ENCODE measurements at places on chromosomes 3 and 15.

GRCh38 chr3:72231439-72232196, 446.7 kb upstream of the PROK2 start:
- peaks cover 2% of the 10 kb centered on the region for H3K36me3 ChIP-seq
- no peak overlapping the region for H3K27ac ChIP-seq
- H3K4me1 ChIP-seq: peaks cover 5% of the 10 kb centered on the region
- H3K27me3 ChIP-seq: peaks cover 8% of the 10 kb centered on the region

GRCh38 chr3:112681822-112682325, 40.9 kb upstream of the CCDC80 start:
- H3K4me1 ChIP-seq: peaks cover 17% of the 10 kb centered on the region
- peaks cover 5% of the 10 kb centered on the region for H3K27me3 ChIP-seq
- DNase-seq: no peak
- H3K36me3 ChIP-seq: no peaks in the 10 kb centered on the region
- no peak overlapping the region for H3K4me3 ChIP-seq

GRCh38 chr15:66103293-66103590, 150.3 kb downstream of the MEGF11 start:
- peaks cover 2% of the 10 kb centered on the region for H3K27me3 ChIP-seq

DNA sequence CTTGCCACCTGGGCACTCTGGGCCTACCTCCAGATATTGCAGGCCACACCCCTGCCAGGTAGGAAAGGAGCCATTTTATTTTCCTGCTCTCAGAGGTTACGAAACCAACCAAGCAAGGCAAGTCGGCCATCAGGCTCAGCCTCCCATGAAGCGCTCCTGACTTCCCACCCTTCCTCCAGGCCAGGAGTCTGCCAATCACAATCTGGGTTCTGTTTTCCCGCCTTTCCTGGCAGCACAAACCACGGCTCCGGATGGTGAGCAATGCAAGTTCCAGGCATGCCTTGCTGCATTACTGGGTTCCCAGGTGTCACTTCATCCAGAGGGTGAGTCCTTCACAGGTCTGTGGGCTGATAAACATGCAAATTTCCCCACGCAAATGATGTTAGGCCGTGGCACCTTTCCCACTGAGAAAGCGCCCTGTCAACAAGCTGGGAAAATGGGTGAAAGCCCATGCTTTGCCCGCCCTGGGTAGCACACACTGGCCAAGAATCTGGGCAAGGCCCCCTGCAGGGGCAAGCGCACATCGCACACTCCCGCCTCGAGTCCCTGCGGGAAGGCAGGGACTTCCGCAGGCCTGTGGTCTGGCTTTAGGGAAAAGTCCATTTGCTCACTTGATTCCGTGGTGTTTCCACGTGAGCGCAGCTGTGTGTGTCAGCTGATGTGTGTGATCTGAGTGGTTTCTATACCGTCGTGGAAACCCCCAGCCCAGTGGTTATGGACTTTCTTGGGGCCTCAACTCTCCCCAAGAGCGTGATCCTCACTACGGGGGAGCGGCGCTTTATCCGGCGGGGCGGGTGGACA, 61.6 kb upstream of the RYK start:
- H3K27me3 ChIP-seq: peaks cover 41% of the 10 kb centered on the region
- no peak overlapping the region for H3K4me3 ChIP-seq
- DNase-seq: no peak
- no peaks in the 10 kb centered on the region for H3K36me3 ChIP-seq

DNA sequence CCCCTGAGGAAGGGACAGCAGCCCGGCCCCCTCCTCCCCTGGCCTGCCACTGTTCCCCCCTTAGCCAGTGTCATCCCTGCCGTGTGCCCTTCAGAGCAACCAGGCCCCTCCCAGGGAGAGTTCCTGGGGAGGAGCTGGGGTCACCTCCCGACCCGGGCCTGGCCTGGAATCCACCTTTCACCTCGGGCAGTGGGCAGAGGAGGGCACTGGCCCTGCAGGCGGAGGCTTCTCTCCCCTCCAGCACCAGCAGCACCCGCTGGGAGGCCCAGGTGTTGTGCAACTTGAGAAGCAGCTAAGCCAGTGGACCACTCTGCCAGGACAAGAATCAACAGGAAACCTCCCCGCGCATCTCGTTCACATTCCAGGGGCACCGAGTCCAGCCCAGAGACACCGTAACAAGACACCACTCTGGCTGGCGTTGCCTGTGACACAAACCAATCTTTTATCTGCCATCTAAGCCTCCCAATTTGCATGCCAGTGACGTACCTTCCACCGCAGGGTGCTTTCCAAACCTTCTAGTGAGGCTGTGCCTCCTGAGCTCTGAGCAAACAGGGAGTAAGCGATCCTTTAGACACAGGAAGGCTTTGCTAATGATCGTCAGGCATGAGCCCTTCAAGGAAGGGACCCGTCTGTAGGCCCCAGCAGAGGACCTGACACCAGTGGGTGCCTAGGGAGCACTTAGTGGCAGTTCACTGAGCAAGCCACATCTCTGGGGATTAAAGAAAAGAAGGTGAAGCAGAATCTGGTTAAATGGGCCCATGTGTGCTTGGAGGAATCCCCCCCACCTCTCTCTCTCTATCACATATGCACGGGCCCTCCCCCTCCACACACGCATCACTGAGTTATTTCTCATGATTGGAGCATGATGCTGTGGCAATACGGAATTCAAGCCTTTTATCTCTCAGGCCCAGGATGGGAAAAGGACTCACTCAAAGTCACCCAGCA, 98.9 kb upstream of the TLE3 start:
- H3K27ac ChIP-seq: no peak overlapping the region
- no peaks in the 10 kb centered on the region for H3K4me1 ChIP-seq
- no peak overlapping the region for H3K4me3 ChIP-seq
- no peaks in the 10 kb centered on the region for H3K36me3 ChIP-seq
- H3K27me3 ChIP-seq: peaks cover 7% of the 10 kb centered on the region

- peaks cover 26% of the 10 kb centered on the region for H3K4me1 ChIP-seq
- H3K36me3 ChIP-seq: no peaks in the 10 kb centered on the region
- no peak overlapping the region for H3K4me3 ChIP-seq
- no peak for DNase-seq
- no peaks in the 10 kb centered on the region for H3K27me3 ChIP-seq
These were observed 98.2 kb upstream of the CHD2 start for GRCh38 chr15:92801774-92802464.

GRCh38 chr3:123980539-123980938, 11.4 kb downstream of the ROPN1 start:
- no peak for DNase-seq
- H3K4me1 ChIP-seq: no peaks in the 10 kb centered on the region
- H3K27me3 ChIP-seq: peaks cover 33% of the 10 kb centered on the region
- H3K4me3 ChIP-seq: no peak overlapping the region

GRCh38 chr3:183563536-183563874, 8.0 kb upstream of the KLHL6 start:
- H3K36me3 ChIP-seq: no peaks in the 10 kb centered on the region
- DNase-seq: no peak
- H3K27me3 ChIP-seq: no peaks in the 10 kb centered on the region
- H3K27ac ChIP-seq: no peak overlapping the region

- peaks cover 62% of the 10 kb centered on the region for H3K4me1 ChIP-seq
- no peak overlapping the region for H3K4me3 ChIP-seq
- no peak for DNase-seq
- peaks cover 45% of the 10 kb centered on the region for H3K36me3 ChIP-seq
- peak overlapping the region; percentile 34 for H3K27ac ChIP-seq
These were observed 7.4 kb downstream of the MESD start for GRCh38 chr15:80982205-80982604.

- H3K27me3 ChIP-seq: peaks cover 6% of the 10 kb centered on the region
- H3K4me1 ChIP-seq: peaks cover 2% of the 10 kb centered on the region
- no peaks in the 10 kb centered on the region for H3K36me3 ChIP-seq
- no peak overlapping the region for H3K4me3 ChIP-seq
- H3K27ac ChIP-seq: no peak overlapping the region
These were observed 1.4 kb upstream of the STRA6 start for GRCh38 chr15:74203914-74204431.

GRCh38 chr3:133830071-133830470, 24.5 kb downstream of the SRPRB start:
- DNase-seq: no peak
- H3K4me1 ChIP-seq: no peaks in the 10 kb centered on the region
- H3K36me3 ChIP-seq: peaks cover 12% of the 10 kb centered on the region
- no peak overlapping the region for H3K4me3 ChIP-seq
- peaks cover 2% of the 10 kb centered on the region for H3K27me3 ChIP-seq

- H3K27ac ChIP-seq: no peak overlapping the region
- no peaks in the 10 kb centered on the region for H3K27me3 ChIP-seq
- H3K4me3 ChIP-seq: no peak overlapping the region
- peaks cover 3% of the 10 kb centered on the region for H3K36me3 ChIP-seq
- H3K4me1 ChIP-seq: no peaks in the 10 kb centered on the region
These were observed 26.7 kb upstream of the MCF2L2 start for GRCh38 chr3:183455089-183455488.

DNA sequence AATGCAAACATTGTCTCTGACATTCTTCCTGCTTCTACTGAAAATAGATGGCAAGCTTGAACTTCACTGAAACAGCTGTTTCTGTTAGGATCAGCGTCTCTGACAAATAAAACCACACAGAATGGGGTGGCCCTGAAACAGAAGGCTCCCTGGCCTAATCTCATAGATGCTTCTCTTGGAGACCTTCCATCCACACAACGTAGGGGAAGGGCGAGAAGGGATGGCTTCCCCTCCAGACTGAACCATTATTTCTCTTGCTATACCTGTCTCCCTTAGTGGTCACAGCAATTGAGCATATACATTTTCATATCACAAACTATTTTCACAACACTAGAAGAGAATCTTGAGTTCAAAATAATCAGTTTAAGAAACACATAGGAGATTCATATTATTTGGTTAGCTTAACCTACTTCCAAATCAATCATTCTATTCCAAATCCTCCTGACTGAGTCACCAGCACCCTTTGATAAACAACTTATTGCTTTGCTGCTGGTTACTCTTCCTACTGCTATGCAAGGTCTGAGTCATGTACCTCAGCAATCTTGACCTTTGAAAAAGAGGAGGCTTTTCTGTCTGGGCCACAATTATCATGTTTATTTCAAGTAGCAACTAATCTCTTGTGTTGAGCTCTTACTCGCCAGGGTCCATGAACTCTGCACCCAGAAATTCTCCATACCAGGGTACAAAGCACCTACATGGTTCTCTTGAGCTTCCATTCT, 45.5 kb downstream of the CBLB start:
- peaks cover 84% of the 10 kb centered on the region for H3K4me1 ChIP-seq
- peaks cover 76% of the 10 kb centered on the region for H3K36me3 ChIP-seq
- peak overlapping the region; percentile 97 for H3K27ac ChIP-seq
- peak overlapping the region; percentile 34 for H3K4me3 ChIP-seq
- H3K27me3 ChIP-seq: no peaks in the 10 kb centered on the region
- no peak for DNase-seq

- DNase-seq: no peak
- no peak overlapping the region for H3K4me3 ChIP-seq
- H3K27me3 ChIP-seq: no peaks in the 10 kb centered on the region
- no peaks in the 10 kb centered on the region for H3K36me3 ChIP-seq
These were observed 725.9 kb upstream of the NR2F2 start for GRCh38 chr15:95604634-95605036.

DNA sequence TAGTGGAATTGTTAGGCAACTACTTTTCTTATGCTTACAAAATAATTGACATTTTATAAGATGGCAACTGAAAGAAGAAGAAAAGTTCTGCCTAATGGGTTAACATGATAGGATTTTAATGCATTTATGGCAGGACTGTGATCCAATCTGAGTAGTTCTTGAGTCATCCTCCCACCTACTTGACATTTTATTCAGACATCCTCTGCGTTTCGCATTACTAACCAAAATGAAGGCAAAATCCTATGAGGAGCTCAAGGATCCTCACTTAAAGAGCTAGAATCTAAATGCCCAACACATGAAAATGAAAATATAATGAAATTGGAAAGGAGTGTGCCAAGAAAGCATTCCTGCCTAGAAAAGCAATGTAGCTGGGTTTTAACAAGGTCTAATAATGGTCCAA, 581.1 kb upstream of the SEMA6D start:
- no peak overlapping the region for H3K4me3 ChIP-seq
- H3K36me3 ChIP-seq: no peaks in the 10 kb centered on the region
- no peaks in the 10 kb centered on the region for H3K4me1 ChIP-seq
- no peak overlapping the region for H3K27ac ChIP-seq
- H3K27me3 ChIP-seq: no peaks in the 10 kb centered on the region
- no peak for DNase-seq

- H3K27me3 ChIP-seq: peaks cover 18% of the 10 kb centered on the region
- no peak overlapping the region for H3K4me3 ChIP-seq
- DNase-seq: no peak
These were observed 344.6 kb upstream of the NECTIN3 start for GRCh38 chr3:110727056-110727455.

GRCh38 chr3:52150357-52150756, 3.9 kb downstream of the POC1A start:
- no peaks in the 10 kb centered on the region for H3K27me3 ChIP-seq
- DNase-seq: no peak

GRCh38 chr3:60636846-60637245, 614.4 kb downstream of the FHIT start:
- H3K4me3 ChIP-seq: no peak overlapping the region
- no peaks in the 10 kb centered on the region for H3K4me1 ChIP-seq
- DNase-seq: no peak
- no peak overlapping the region for H3K27ac ChIP-seq
- no peaks in the 10 kb centered on the region for H3K36me3 ChIP-seq
- H3K27me3 ChIP-seq: no peaks in the 10 kb centered on the region

GRCh38 chr15:80693682-80694610, 1.2 kb upstream of the ABHD17C start:
- peak overlapping the region; percentile 81 for H3K4me3 ChIP-seq
- DNase-seq: no peak
- peak overlapping the region; percentile 82 for H3K27ac ChIP-seq
- no peaks in the 10 kb centered on the region for H3K36me3 ChIP-seq
- peaks cover 23% of the 10 kb centered on the region for H3K4me1 ChIP-seq

GRCh38 chr3:53252096-53252946, 3.5 kb downstream of the TKT start:
- H3K27me3 ChIP-seq: no peaks in the 10 kb centered on the region
- no peak overlapping the region for H3K27ac ChIP-seq
- peaks cover 34% of the 10 kb centered on the region for H3K36me3 ChIP-seq

DNA sequence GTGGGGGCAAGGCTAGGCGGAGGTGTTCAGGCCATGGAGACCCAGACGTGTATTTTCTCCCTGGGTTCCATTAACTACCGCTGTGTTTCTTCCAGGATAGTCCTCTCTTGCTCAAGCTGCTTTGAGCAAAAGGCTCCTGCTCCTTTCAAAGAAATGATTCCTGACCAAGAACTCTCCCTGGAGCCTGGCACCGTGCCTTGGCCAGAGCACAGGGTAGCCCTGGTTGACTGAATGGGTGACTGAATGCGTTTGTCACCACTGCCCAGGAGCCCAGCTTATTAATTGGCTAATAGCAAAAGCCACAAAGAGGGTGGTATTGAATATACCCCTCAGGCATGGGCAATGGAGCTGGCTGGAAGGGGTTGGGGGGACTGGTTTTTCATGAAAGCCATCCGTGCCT, 13.9 kb downstream of the RASGRF1 start:
- no peak for DNase-seq
- H3K4me3 ChIP-seq: no peak overlapping the region
- H3K27me3 ChIP-seq: peaks cover 3% of the 10 kb centered on the region
- no peak overlapping the region for H3K27ac ChIP-seq
- no peaks in the 10 kb centered on the region for H3K4me1 ChIP-seq

Data from activated naive CD8-positive, alpha-beta T cell treated with anti-CD3 and anti-CD28 coated beads, Interleukin-2, amount 50 U/mL, for 24 hours (primary cell).